Fibroblast of the conjunctiva (primary cell): ENCODE measurements at places on chromosomes 1 and 21.

DNA sequence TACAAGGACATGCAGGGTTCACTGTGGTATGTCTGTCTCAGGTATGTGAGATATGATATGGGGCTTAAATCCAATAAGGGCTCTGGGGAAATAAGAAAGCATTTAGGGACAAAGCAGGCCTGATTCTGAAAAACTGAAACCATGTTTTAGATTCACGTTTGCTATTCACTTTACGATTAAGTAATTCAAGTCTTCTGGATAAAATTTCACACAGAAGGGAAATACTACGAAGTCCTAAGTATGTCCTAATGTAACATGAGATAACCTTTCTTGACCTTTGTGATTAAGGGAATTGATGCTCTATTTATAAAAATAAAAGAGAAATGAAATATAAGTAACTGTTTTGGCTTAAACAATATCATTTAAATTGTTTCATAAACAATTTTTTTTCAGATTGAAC, 55.4 kb downstream of the HNRNPR start:
- no peak for DNase-seq

GRCh38 chr21:34367320-34367935, 3.6 kb downstream of the KCNE2 start:
- peak; percentile 78 for DNase-seq

DNA sequence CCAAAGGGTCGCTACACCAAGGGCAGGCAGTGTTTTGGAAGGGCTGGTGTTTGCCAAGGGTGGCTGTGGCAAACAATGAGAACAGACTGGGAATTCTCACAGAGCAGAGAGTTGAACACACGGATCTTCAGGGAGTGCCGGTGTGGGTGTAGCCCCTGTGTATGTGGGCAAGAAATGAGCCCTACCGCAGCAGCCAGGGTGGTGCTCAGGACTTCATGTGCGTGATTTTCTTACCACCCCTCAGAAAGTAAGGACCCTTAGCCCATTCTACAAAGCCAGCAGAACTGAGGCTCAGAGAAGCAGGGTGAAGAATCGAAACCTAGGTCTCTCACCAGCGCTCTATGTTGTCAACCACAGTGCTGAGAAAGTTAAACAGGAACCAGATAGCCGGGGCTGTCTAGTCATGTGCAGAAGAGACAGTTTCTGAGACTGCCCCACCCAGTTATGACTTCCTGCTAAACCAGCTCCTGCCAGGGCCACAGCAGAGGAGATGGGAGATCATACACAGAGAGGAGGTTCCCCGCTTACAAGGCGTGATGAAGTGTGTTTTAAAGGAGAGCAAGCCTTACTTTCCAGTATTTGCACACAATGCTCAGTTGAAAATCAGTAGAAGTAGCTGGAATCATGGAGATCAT, 21.9 kb upstream of the MORC3 start:
- DNase-seq = no peak

DNA sequence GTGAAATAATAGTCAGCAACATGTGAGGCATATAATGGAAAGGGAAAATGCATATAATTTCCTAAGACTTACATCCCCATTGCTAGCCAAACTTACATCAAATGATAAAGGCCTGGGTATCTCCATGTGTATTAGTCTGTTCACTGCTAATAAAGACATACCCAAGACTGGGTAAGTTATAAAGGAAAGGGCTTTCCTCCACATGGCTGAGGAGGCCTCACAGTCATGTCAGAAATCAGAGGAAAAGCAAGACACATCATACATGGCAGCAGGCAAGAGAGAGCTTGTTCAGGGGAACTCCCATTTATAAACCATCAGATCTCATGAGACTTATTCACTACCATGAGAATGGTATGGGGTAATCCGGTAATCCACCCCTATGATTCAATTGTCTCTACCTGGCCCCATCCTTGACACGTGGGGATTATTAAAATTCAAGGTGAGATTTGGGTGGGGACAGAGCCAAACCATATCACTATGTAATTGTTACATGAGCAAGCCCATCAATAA, 161.5 kb upstream of the SAMSN1 start:
- DNase-seq = no peak

- DNase-seq = no peak
Observed at GRCh38 chr1:145997016-145997717, 788 bp upstream of the TXNIP start.

DNA sequence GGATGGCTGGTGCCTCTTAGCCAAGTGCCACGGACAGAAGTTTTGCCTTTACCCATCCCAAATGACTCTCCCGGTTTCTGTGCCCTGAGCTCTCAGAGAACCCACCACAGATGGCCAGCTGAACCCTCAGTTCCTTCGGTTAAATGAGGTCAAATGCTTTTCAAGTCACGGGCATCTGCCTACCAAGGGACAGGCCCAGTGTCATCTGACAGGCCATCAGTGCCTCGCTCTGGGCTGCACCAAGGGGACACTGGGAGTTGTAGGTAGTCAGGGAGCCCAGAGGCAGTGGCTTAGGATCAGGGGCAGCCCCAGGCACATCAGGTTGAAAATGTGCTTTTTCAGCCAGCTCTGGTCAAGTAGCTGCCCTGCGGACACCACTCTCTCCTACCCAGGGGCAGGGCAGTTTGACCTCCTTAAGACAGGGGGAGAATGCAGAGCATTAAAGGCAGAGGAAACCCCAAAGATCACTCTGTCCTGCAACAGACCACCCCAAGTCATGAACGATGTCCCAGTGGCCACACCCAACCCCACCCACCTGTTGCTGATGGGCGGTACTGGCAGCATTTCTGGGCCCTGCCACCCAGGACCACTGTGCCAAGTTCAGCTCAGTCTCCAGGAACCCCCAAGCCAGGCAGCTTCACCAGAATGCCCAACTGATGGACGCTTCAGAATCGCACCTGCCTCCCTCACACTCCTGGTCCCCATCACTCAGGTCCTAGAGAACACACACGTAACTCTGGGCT, 60.7 kb downstream of the CASZ1 start:
- DNase-seq = no peak

GRCh38 chr1:177351361-177352108, 180.8 kb downstream of the BRINP2 start:
- DNase-seq = no peak

DNA sequence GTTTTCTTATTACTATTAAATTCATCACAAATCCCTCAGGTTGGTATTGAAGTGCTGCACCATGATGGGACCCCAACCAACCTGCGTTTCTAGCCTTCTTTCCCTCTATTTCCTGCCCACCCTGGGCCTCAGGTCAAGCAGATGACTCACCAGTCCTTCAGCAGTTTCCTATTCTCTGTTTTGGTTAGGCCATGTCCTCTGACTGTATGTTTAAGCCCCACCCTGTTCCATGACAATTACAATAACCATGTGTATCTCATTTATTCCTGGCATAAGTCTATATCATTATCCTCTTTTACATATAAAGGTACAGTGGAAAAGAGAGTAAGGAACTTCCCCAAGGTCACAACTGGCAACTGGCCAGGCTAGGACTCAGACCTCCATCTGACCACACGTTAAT, 5.3 kb upstream of the FAM78B start:
- no peak for DNase-seq

DNA sequence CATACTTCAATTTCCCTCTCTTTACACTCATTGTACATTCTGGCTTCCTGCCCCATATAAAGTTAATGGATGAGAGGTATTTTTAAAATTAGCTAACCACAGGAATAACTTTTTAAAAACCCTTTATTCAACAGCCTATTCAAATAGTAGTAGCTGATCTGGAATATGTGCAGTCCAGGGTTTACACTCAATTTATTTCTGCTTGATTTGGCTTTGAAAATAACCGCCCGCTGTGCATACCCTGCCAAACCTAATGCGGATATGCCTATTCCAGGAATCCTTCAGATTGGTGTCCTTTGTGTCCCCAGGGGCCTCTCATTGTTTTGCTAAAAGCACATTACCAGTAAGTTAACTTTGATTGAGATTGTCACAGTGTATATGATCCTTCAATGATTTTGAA, 1686.2 kb downstream of the PLA2G4A start:
- no peak for DNase-seq

- DNase-seq = peak; percentile 71
Observed at GRCh38 chr1:160376525-160377131, 9.8 kb downstream of the NHLH1 start.
